Suppressor macrophage treated with lipopolysaccharide for 4 hours (primary cell): ENCODE measurements at places on chromosomes 3 and 15.

DNA sequence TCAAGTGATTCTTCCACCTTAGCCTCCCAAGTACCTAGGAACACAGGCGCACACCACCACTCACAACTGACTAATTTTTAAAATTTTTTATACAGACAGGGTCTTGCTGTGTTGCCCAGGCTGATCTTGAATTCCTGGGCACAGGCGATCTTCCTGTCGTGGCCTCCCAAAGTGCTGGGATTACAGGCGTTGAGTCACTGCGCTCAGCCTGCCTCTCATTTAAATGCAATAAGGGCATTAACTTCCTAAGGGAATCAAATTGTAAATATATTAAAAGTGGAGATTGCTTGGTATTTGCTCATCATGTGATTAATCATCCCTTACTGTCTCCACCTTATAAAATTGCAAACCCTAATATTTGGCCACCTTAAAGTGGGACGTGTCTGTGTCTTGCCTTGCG lies 65.2 kb downstream of the PGPEP1L start:
- no peak for DNase-seq

- no peak for DNase-seq
Observed at GRCh38 chr3:60391292-60391691, 860.0 kb downstream of the FHIT start.

DNA sequence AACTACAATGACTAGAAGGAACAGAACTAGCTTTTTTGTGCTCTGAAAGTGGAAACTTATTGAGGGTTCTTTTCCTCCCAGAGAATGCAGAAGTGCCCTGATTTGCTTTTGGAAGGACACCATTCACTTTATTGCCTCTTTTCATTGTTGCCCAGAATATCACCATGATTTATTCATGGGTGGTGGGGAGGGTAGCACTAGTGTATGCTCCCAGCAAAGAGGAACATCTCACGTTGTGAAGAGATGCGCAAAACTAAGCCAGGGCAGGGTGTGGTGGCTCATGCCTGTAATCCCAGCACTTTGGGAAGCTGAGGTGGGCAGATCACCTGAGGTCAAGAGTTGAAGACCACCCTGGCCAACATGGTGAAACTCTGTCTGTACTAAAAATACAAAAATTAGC lies 31.4 kb downstream of the FLNB start:
- peak; percentile 16 for DNase-seq

DNA sequence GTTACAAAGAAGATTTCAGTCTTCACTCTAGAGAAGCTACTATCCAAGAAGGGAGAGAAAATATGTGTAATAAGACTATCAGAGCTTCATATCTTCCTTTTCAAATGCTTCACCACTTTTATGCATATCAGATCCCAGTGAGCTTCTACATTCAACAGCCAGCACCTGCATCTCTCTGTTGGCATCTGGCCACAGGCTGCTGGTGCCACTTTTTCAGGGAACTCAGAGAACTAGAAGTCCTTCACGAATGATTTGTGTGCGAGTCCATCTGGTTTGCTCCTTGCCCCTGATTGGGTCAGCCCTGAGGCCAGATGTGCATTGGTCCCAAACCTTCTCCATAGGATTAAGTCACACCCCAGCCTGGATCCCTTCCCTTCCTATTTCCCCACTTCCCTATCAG lies 22.1 kb downstream of the SNTN start:
- DNase-seq = no peak

- peak; percentile 68 for DNase-seq
Observed at GRCh38 chr15:70023064-70023768, 74.5 kb downstream of the TLE3 start.

DNA sequence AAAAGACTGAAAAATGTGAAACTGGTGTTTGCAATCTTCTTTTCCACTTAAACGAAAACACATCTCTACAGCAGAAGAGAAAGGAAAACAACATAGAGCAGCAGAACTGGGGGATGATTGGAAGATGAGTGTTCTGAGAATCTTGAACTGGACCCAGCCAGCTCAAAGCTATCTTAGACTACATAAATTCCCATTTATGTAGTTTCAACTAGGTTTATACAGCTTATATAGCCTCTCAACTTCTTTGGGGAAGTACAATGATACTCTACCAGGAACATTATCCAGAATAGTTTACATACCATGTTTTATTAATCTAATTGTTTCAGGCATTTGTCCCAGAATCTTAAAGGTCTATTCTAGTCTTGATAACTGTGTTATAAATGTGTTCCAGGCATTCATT lies 658.2 kb upstream of the LMCD1 start:
- DNase-seq = no peak

- no peak for DNase-seq
Observed at GRCh38 chr3:24164967-24165602, 220.0 kb downstream of the NR1D2 start.

GRCh38 chr3:106092792-106093191 lies 224.0 kb upstream of the CBLB start:
- DNase-seq = no peak
